ENCODE measurements at places on chromosomes 16 and 17.

GRCh38 chr16:3736116-3736515 lies 18.8 kb upstream of the TRAP1 start:
- no peak for DNase-seq

GRCh38 chr17:32684087-32684958 lies 192.6 kb downstream of the MYO1D start:
- DNase-seq = no peak

GRCh38 chr16:85936816-85937215 lies 37.9 kb downstream of the IRF8 start:
- no peak for DNase-seq

- no peak for DNase-seq
These were observed 194.7 kb upstream of the KIF2B start for GRCh38 chr17:53628011-53628410.

- no peak for DNase-seq
These were observed 1.3 kb upstream of the BTBD17 start for GRCh38 chr17:74362810-74363498.

DNA sequence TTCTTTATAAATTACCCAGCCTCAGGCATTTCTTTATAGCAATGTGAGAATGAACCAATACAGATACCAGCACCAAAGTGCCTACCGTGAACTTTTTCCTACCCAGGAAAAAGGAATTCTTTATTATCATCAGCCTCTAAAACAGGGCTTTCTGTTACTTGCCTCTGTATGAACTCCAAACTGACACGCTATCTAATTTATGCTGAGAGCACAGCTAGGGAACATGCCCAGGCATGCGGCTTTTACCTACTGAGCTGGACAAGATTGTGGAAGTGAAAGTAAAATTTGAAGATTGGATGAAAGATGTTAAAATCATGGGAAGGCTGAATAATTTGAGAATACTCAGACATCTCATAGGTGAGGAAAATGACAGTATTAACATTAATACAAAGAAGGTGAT lies 24.4 kb upstream of the ADCY9 start:
- DNase-seq = no peak

DNA sequence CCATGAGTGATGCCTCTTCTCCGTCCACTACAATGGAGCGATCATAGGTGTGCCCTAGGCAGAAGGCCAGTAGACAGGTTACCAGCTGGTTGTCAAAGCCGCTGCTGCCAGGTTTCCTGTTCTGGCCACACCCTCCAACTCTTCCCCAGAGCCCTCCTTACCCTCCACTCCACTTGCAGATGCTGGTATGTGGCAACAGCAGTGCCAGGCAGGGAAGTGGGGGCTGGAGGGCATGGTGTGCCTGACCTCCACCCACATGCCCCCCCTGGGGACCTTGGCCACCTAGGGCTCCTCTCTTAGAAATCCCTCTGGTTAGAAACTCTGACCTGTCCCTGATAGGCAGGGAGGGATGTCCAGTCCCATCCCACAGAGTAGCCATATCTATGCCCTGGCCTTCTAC lies 1.5 kb downstream of the RRAD start:
- DNase-seq = no peak

DNA sequence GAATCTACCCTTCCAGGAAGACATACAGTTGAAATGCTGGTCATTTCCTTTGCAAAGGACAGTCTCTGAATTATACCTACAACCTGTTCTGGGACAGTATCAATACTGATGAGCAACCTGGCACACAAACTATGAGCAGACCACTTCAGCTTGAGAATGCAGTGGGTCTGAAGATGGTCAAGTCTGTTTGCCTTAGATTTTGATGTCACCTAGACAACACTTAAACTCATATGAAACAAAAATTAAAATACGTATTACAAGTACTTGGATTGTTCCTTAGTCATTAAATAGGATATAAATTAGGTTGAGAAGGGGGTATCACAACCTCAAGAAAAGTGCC lies 3.5 kb downstream of the SRSF2 start:
- no peak for DNase-seq

- no peak for DNase-seq
These were observed 195.5 kb upstream of the CCL2 start for GRCh38 chr17:34059423-34060220.

GRCh38 chr16:81403601-81404391 lies 40.8 kb upstream of the CMIP start:
- DNase-seq = no peak

GRCh38 chr16:88523309-88524161 lies 46.7 kb upstream of the ZC3H18 start:
- no peak for DNase-seq

GRCh38 chr17:19485800-19486340 lies 47.8 kb upstream of the SLC47A1 start:
- no peak for DNase-seq

- no peak for DNase-seq
These were observed 23.4 kb downstream of the MYH8 start for GRCh38 chr17:10398352-10398751.

DNA sequence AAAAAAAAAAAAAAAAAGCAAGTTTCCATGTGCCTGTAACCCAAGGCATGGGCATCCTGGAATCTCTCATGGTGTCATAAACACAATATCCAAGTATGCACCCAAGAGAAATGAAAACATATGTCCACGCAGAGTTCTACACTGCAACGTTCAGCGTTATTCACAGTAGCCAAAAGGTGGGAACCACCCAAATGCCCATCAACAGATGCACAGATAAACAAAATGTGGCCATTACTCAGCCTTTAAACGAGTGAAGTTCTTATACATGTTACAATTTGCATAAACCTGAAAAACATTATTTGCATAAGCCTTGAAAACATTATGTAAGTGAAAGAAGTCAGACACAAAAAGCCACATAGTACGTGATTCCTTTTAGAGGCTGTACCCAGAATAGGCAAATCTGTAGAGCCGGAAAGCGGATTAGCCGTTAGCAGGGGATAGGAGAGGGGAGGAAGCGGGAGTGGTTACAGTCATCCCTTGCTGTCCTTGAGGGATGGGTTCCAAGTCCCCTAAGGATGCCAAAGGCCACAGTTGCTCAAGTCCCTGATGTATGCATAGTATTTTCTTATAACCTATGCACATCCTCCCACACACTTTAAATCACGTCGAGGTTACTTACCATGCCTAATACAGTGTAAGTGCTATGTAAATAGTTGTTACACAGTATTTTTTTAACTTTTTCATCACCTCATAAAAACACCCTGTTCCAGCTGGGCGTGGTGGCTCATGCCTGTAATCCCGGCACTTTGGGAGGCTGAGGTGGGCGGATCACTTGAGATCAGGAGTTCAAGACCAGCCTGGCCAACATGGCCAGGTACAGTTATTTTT lies 47.3 kb upstream of the DNAH17 start:
- DNase-seq = no peak

GRCh38 chr17:50588391-50589049 lies 28.0 kb downstream of the CACNA1G start:
- DNase-seq = no peak

- DNase-seq = no peak
These were observed 17.6 kb upstream of the SLC38A8 start for GRCh38 chr16:84059946-84060901.

DNA sequence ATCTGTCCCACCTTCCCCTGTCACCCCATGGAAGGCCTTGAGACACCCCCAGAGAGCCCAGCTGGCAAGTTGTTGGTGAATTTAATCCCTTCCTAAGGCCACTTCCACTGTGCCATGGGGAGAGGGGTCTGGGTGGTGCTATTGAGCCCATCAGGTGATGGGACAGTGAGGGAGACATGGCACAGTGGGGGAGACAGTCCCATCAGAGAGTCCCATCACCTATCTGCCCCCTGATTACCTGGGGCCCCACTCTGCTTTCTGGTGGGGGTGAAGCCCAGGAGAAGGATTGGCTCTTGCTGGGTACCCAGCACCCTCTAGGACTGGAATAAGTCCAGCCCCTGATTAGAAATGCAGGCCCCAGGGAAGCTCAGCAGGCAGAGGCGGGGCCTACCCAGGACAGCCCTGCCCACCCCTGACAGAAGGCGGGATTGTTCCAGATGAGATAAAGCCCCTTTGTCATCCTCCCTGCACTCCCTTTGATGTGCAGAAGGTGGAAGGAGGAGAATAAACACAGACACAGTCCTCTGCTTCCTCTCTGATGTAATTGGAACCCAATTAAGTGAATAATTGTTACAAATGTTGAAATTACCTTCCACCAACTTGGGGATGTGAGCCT lies 18.9 kb downstream of the TMEM132E start:
- no peak for DNase-seq

DNA sequence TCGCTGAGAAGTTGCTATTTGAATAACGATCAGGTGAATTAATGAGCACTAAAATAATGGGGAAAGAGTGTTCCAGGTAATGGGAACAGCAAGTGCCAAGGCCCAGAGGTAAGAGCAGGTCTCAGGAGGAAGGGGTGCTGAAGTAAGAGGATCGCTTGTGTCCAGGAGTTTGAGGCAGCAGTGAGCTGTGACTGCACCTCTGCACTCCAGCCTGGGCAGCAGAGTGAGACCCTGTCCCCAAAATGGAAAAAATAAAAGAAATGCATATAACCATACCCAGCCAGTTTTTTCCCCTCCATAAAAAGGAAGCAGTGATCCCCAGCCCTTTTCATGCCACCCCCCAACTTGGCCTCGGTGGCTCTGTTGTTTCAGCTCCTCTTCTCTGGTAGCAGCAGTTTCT lies 16.8 kb upstream of the HAS3 start:
- no peak for DNase-seq

DNA sequence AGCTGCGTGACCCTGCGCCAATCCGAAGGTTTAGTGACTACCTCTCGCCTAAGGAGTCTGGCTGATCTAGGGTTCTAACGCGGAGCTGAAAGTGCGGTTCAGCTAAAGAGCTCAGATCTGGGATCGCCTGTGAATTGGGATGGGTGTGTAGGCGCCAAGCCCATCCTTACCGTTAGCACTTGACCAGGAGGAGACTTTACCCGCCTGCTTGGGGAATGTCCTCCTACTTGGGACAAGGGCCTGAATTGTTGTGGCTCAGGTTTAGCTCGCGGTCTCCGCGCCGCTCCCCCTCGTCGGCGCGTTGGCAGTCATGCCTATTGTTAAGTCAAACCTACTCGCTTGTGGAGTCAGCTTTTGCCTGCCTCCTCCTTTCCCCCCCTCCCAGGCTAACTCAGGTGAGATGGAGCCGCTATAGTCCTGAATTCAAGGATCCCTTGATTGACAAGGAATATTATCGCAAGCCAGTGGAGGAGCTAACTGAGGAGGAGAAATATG lies 480 bp downstream of the MRPS7 start:
- no peak for DNase-seq

DNA sequence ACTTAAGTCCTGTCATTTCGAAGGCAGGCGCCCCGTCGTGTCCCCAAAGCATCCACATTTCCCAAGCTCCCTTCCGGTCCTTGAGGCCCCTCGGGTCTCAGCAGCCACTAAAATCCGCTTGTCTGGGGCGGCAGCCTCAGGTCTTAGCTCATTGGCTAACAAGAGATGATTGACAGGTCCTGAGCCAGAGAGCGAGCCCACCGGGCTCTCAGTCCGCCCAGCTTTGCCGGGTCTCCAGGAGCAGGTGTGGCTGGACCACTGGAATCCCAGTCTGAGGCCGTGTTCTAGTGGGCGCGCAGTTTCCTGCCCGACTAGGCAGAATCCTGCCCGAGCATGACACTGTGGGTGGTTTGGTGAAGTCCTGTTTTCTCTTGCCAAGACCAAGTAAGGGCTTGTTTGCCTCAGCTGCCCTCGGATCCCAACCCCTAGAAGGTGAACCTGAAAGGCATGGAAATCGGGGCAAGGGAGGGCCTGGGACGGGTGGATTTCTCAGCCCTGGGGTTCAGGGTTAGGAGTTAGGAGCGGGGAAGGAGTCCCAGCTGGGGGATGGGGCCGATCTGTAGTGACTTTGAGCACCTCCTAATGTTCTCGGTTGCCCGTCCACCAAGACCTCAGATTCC lies 42.8 kb downstream of the MRC2 start:
- no peak for DNase-seq

DNA sequence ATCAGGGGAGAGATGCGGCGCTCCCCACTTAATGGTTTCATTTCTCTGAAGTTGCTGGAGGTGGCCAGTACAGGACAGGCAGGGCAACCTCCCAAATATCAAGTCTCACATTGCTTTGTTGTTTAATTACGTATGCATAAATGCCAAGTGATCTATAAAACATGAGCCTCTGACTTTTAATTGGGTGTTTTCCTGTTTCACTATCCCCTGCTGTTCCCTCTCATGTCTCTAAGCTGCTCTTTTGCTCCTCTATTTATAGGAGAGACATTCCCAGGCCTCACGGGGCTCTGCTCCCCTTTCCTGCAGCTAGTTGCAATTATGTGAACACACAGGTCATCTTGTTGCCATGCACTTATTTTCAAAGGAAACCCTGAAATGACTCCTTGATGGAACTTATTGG lies 1173.5 kb upstream of the GOT2 start:
- DNase-seq = no peak

DNA sequence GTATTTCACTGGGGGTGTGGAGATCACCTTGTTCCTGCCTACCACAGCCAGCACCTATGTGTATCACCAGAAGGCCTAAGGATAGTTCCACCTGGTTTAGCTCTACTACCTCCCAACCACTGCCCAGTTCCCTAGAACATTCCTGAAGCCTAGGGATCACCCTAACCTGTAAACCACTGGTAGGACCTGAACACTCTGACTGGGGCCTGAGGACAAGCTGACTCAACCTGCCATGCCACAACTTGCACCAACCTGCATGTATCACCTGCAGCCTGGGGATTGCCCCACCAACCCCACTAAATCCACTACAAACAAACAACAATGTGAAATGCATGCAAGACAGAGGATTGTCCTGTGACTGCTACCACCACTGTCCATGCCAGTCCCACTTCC lies 128.1 kb downstream of the KIF2B start:
- no peak for DNase-seq

DNA sequence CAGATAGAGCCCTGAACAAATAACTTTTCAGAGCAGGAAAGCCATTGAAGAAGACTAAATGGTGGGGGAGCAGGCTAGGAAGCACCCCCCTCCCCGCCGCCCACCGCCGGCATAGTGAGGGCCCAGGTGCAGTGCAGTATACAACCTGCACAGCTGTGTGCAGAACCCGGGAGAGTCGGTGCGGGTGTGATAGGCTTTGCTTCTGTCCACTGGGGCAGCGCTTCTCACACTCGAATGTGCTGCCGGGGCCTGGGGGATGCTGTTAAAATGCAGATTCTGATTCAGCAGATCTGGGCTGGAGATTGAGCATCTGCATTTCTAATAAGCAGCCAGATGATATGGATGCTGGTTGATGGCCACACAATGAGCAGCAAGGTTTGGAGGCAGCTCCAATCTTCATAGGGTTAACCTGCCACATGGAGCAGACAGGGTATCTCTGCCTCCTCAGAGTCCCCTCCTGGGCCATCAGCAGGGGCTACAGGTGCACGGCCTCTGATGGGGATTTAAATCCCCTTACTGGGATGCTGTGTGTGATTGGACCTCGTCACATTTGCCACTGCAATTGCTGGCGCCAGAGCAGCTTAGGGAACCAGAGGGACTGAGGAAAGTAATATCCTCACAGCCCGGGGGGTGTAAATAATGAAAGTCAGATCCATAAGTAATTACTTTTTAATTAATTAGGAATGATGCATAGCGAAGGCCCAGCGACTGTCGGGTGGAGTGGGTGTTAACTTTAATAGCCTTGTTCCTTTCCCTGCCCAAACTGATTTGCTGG lies 172.0 kb upstream of the RPL38 start:
- no peak for DNase-seq
